ENCODE measurements at places on chromosomes 11 and 22. TPM values are rescaled to one million over a fixed set of nuclear protein-coding genes. Genes with fewer than 3 reads are reported as not detected.

DNA sequence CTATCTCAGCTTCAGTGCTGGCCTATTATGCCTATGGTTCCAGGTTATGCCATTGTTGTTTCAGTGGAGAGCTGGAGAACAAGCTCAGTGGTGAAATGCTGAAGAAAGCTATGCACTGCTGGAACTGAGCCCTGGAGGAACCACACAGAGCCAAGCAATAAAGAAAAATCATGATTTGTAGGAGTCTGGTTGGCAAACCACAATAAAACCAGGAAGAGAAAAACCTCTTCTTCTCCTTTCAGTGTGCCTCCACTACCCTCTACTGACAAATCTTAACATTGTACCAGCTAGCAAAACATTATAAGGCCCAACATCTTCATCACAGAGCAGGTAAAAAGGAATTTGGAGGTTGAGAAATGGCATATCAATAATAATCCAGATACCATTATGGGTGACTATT is 5.3 kb downstream of the OR51F2 start:
- no peak for ATAC-seq

- no peak for ATAC-seq
Observed at GRCh38 chr11:2681408-2682145, 18.2 kb downstream of the KCNQ1OT1 start.

GRCh38 chr11:30159546-30159945 is 71.3 kb upstream of the FSHB start:
- no peak for ATAC-seq

The NAV2 gene
- 1.6 TPM for total RNA-seq

GRCh38 chr22:49598338-49598737 is 229.3 kb downstream of the BRD1 start:
- ATAC-seq: no peak

The TRIM51 gene
- total RNA-seq: not detected

- ATAC-seq: no peak
Observed at GRCh38 chr11:77374108-77374507, 72.6 kb upstream of the GDPD4 start.

DNA sequence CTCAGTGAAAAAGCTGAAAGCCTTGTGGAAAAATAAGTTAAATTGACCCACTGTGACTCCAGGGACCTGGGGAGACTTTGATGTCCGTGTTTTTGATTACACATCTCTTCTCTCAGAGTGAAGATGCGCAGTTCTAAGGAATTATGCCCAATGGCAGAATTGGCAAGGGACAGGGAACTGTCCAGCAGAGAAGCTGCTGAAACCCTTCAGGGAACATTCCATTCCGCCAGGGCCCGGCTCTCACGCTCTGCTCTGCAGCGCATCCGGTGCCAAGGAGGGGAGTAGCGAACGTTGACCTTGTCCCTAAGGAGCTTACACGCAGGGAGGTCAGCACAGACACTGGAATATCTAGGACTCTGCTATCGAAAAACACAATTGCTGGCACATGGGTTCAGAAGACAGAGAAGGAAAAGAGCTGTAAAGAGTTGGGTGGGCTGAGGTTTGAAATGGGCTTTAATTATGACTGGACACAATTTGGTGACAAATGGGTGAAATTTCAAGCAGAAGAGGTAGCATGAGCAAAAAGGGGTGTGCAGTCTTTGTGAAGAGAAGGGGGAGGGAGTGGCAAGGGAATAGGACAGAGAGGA is 64.5 kb upstream of the B3GAT1 start:
- ATAC-seq: no peak

The NTM gene
- total RNA-seq: 1.4 TPM

The NOX4 gene
- 0.36 TPM for total RNA-seq

DNA sequence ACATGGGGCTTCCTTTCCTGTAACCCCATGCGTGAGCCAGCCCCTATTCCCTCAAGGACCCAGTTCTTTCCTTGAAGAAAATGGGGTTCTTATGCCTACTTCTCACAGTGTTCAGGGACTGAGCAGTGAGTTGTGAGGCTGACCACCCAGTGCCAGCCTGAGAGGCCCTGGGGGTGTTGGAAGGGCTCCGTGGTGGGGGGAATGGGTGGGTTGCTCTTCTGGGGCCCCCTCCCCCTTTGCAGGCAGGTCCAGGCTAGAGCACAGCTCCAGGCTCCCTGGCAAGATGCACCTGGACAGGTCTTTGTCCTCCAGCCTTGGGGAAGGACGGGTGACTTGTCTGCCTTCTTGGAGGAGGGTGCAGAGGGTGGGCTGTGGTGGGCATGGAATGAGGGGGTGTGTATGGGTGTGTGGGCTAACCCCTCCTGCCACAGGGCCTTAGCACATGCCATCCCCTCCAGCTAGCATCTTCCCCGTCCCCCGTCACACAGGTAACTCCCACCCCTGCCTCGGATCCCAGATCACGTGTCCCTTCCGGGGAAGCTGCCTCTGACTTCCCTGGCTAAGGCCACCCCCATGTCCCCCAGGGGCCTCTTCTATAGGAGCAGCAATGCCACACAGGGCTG is 64.6 kb downstream of the MYEOV start:
- no peak for ATAC-seq

- ATAC-seq: no peak
Observed at GRCh38 chr11:24134879-24135589, 361.8 kb upstream of the LUZP2 start.

DNA sequence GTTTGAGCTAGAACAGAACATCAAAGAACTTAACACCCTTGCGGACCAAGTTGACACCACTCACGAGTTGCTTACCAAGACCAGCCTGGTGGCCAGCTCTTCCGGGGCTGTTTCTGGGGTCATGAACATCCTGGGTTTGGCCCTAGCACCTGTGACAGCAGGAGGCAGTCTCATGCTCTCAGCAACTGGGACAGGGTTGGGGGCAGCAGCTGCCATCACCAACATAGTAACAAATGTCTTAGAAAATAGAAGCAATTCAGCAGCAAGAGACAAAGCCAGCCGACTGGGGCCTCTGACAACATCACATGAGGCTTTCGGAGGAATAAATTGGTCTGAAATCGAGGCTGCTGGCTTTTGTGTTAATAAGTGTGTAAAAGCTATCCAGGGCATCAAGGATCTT is 8.7 kb downstream of the APOL5 start:
- no peak for ATAC-seq

GRCh38 chr22:22168190-22168940 is 76.2 kb upstream of the VPREB1 start:
- peak; percentile 81 for ATAC-seq

DNA sequence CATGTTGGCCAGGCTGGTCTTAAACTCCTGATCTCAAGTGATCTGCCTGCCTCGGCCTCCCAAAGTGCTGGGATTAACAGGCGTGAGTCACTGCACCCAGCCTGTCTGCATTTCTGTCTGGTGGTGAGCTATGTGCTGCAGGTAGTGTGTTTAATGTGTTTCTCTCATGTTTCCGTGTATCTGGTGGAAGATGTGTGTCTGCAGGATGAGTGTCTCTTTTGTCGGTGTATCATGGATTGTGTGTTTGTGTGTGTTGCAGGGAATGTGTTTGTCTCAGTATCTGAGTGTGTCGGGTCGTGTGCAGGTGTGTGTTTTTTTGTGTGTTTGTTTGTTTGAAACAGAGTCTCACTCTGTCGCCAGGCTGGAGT is 16.1 kb downstream of the SCARF2 start:
- no peak for ATAC-seq

The OR6A2 gene
- total RNA-seq: 1.3 TPM

DNA sequence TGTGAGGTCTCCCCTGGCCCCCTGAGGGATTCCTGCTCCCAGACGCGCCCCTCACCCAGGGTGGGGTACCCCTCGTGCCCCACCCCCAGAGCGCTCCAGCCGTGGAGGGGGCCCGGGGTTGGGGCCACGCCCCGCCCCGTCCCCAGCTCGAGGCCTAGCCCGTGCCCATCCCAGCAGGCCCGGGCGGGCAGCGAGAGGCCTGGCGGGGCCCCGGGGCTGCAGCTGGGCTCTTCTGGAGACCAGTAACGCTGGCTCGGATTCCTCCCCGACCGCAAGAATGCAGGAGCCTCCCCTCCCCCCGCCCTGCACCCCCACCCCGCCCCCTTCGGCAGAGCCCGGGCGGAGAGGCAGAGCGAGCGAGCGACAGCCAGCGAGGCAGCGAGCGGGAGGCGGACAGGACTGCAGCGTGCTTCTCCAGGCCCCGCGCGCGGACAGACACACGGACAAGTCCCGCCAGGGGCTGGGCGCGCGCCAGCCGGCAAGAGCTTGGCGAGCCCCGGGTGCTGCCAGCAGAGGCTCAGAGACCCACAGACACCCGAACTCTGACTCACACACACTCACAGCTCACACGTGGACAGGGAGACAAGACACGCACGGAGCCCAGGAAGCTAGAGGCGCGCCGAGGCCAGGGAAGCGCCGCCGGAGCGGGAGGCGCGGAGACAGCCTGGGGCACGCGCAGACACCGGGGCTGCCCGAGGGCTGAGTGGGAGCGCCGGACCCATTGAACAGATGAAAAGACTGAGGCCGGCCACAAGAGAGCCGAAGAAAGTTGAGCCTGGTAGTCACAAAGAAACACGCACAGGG is 15.2 kb downstream of the BCL9L start:
- ATAC-seq: peak; percentile 1

DNA sequence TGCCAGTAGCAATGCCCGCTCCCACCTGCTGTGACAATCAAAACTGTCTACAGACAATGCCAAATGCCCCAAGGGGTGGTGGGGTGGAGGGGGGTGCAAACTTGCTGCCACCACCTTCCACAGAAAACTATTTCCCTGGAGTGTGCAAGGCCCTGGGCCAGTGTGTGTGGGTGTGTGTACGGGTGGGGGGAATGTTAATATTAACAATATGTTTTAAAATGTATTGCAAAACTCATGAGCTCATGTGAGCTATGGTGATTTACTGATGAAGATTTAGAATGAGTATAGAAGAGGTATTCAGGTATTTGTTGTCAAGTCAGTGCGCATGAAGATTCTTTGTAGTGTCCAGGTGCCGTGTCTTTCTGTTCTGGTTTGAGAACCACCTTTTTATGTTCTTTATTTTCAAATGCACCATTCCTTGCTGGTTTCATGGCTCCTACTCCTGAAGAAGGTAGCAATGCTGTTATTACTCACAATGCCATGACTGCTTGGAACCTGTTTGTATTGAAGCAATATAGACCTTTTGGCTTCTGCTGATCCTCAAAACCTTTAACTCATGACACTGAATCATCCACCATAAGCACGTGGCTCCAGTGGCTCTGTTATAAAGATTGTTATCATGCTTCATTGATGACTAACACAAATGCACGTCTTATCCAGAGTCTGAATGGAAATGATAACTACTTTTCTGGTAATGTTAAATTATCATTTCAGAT is 29.9 kb upstream of the AQP11 start:
- ATAC-seq: peak; percentile 89

The HORMAD2 gene
- not detected for total RNA-seq

DNA sequence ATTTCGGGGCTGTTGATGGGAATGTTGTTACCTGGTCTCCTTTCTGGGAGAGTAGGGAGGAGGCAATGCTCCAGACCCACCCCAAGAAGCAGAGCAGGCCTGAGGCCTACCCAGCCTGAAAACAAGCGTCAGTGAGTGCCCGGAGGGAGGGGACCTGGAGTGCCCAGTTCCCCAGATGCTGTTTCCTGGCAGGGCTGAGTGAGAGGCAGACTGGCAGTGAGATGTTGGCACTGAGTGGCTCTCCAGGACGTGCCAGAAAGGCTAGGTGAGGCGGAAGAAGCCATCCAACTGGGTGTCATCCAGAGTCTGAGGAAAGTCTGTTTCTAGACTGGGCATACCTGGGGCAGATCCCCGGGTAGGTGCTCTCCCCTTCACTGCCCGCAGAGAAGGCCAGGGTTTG is 1.3 kb downstream of the POU2F3 start:
- ATAC-seq: no peak

DNA sequence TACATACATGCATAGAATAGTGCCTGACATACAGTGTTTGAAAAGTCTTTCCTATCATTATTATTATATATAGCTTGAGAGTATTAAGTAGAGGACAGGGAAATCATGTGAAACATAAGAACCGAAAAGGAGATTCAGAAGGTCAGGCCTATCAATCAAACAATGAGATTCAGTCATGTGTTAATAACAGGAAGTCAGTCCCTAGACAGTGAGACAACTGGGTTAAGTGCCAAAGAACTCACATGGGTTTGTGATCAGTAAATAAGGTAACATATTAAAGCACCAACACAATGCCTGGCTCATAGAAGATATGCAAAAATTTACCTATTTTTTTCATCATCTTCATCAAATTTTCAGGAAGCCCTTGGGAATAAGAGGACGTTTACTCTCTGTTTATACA is 174.3 kb upstream of the FAT3 start:
- no peak for ATAC-seq

The LMO2 gene
- total RNA-seq: 2.6 TPM

DNA sequence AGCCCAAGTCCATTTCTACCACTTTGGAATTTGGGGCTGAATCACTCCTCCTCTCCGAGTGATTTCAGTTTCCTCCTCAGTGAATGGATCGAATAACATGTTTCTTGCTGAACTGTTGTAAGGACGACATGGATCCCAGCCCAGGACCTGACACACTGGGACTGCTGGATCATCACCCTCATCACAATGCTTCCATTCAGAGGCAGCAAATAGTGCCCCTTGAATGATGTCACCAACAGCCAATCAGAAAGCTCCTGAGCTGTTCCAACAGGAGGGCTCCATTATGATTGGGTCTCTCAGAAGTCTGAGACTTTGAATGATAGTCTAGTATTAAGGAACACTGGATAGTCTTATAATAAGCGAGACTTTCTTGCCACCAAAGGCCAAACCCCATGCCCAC is 158.9 kb downstream of the MYO18B start:
- no peak for ATAC-seq

DNA sequence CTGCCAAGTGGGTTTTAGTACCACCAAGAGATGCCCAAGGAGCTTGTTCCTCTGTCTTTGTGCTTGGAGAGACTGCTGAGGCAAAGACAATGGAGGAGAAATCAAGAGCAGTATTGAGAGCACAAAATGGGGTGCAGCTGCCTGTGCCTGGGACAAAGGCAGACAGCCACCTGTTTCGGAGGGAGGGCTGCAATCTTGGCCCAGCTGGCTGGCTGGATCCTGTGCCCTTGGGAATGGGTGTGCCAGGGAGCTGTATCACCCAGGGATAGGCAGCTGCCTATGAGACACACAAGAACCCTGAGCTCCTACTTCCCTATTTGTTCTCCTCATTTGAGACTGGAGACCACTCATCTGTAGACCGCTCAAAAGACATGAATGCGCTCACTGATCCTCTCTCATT is 23.3 kb upstream of the CHRM4 start:
- ATAC-seq: no peak

DNA sequence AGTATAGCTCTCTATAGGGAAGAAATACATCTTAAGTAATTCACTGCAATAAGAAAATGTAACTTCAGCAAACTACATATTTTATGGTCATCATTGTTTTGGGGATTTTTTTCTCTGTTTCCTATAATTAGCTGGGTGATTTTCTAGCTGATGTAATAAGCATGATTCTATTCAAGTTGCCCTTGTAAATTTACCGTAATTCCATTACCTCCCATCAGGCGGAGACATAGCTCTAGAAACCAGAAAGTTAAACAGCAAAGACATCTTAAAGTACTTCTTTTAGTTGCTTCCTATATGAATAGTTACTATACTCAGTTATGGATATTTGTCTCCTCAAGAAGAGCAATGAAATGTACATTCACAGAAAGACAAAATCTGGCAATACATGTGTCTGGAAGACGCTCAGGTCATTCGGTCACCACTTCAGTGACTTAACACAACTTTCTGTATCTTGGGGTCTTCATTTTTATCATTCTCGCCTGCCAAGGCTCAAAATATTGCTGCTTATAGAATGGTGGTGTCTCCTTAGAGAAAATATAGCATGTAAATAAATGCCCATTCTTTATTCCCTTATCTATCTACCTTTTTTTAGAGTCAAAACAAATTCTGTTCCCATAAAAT is 239.9 kb upstream of the ZC3H12C start:
- ATAC-seq: peak; percentile 45
